Fibroblast of villous mesenchyme (primary cell): ENCODE measurements at places on chromosomes 6 and 20.

DNA sequence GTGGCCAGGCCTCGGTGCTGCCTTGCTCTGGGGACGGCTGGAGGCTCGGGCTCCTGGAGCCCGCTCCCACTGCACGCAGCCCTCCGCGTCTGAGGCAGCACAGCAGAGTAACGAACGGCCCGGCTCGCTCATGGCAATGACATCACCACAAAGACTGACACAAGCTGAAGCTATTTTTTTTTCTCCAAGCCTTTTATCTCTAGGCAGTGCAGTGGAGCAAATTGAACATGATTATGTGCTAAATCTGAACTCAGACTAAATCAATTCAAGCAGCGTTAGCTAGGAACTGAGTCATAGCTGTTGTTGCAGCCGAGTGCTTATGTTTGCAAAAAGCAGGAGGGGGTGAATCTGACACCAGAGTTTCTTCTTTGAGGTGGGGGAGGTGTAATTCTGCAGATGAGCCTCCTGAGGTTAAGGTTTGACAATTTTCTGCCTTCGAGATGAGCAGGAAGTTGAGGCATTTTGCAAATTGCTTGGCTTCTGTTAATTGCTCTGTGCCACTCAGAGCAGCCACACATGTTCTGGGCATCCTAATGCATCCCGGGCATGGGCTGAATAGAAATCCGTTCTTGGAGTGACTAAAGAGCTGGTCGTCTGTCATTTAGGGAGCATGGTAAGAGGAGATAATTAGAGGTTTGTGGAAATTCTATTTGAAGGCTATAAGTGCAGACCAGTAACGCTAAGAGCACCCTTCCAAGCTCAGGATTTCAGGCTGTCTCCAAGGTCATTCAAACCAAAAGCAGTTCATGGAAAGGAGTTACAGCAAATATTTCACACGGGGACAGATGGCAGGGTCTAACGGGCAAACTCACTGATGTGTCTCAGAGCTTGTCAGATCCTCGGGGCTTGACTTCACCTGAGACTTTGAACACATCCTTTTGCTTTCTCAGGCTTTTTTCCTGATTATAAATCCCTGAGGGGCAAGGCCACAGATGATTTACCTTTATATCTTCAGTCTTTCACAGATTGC, 155.1 kb upstream of the ENPP5 start:
- peak; percentile 71 for DNase-seq

- DNase-seq, result no peak
Measured at GRCh38 chr6:28115799-28116198, 8.6 kb upstream of the ZSCAN16 start.

DNA sequence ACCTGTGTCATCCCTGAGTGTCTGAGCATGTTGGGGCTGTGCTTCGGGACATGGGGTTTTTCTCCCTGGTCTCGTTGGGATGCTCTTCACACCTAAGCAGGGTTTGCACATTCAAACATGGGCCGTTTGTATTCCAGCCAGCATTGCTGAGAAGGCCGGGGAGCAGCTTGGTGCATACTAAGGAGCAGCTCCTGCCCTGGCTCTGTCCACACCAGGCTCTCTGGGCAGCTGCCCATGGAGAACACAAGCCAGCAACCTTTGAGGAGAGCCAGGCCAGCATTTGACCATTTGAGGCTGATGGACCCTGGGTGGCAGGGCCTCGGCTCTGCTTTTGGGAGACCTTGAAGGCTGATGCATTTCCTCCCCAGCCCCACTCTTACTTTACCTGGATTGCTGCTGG, 92.1 kb downstream of the PHACTR3 start:
- DNase-seq, result no peak

- no peak for DNase-seq
Measured at GRCh38 chr6:136576821-136577220, 26.6 kb upstream of the MAP7 start.

GRCh38 chr6:50471041-50471440, 242.3 kb upstream of the TFAP2D start:
- DNase-seq, result no peak

DNA sequence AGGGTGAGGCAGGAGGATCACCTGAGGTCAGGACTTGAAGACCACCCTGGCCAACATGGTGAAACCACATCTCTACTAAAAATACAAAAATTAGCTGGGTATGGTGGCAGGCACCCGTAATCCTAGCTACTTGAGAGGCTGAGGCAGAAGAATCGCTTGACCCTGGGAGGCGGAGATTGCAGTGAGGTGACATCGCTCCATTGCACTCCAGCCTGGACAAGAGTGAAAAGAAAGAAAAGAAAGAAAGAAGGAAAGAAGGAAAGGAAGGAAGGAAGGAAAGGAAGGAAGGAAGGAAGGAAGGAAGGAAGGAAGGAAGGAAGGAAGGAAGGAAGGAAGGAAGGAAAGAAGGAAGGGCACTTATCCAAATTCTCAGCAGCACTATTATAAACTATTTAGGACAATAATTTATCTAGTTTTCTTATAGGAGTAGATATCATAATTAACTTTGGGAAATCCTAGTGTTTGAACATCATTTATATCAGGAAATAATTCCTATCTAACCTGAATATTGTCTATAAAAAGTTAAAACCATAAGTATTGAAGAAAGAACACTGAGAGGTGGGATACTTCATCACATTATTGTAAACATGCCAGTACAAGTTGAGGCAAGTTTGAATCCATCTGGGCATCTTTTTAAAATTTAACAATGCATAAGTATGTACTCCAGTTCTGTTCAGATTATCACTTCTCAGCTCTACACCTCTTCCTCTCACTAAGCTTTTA, 305.5 kb downstream of the SLC35F1 start:
- DNase-seq, result no peak

DNA sequence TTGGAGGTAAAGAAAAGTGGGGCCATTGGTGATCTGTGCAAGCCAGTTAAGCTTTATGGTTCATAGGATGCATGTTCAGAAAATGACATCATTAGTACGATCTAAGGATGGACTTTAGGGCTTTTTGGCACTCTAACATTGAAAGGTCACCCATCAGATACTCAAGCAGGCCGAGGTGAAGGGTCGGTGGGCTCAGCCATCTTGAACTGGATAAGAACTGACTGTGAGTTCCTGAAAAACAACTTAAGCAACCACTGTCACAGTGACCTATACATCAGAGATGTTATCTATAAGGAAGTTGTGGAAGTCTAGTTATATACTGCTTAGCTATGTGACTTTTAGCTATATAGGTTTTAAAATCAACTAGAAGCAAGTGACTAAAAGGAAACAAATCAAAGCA, 13.0 kb upstream of the ITCH start:
- no peak for DNase-seq

GRCh38 chr6:141988954-141989705, 143.6 kb upstream of the GJE1 start:
- peak; percentile 70 for DNase-seq

GRCh38 chr20:58306421-58307261, 2.9 kb upstream of the RAB22A start:
- no peak for DNase-seq

GRCh38 chr20:39713076-39713840, 751.1 kb downstream of the DHX35 start:
- DNase-seq, result no peak

- no peak for DNase-seq
Measured at GRCh38 chr20:3646067-3646440, 17.1 kb downstream of the GFRA4 start.

DNA sequence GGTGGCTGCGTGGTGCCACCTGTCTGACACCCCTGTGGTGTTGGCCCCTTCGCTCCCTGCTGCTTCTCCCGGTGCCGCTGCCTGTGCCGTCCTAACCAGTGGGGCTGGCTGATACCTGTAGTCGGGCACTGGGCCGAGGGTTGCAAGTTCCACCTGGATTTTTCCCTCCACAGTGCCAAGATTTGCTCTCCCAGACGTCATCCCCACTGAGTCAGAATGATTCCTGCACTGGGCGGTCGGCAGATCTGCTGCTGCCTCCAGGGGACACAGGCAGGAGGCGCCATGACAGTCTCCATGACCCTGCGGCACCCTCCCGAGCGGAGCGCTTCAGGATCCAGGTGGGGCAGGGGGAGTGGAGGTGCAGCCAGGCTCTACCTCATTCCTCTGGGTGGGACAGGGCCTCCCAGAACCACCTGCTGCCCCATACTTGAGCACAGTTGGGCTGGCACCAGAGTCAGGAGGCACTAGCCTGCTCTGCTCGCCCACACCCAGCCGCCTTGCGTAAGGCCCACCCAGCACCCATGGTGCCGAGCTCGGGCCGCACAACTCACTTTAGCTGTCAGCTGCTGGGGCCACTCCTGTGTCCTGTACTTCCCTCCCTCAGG, 60.2 kb downstream of the TCP11 start:
- DNase-seq, result no peak

GRCh38 chr6:143689852-143690251, 12.1 kb downstream of the PHACTR2 start:
- DNase-seq, result no peak

GRCh38 chr6:85747093-85747492, 104.4 kb upstream of the SYNCRIP start:
- DNase-seq, result no peak

DNA sequence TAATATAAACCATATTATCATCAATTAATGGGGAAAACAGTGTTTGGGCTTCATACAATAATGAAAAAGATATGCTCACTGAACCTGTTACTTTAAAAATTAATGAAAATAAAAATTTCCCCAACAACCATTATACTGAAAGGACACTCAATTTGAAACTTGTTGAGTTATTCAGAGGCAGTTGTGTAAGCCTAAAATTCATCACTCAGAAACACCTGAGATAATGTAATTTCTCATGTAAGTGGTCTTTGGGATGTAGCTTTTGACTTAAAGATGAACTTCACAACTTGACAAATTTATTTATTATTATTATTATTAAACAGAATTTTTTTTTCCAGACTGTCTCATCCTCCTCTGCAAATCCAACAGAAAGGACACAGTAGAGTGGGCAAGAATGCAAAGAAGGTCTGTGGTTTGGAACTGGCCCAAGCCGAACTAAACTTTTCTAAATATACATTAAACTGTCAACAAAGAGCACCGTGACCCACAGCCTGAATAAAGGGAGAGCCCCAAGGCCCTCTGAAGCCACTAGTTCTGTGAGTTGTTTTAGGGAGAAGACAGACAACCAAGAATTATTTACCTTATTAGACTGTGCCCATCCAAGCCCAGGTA, 32.2 kb upstream of the HEY2 start:
- peak; percentile 5 for DNase-seq

- no peak for DNase-seq
Measured at GRCh38 chr6:27810768-27811450, 101.3 kb downstream of the OR2B2 start.
